ENCODE measurements at places on chromosomes 5 and 9.

GRCh38 chr9:136441191-136441680 lies 1.6 kb upstream of the INPP5E start:
- no peak for DNase-seq

- no peak for DNase-seq
These were observed 188.1 kb downstream of the TRPM3 start for GRCh38 chr9:70933321-70933720.

DNA sequence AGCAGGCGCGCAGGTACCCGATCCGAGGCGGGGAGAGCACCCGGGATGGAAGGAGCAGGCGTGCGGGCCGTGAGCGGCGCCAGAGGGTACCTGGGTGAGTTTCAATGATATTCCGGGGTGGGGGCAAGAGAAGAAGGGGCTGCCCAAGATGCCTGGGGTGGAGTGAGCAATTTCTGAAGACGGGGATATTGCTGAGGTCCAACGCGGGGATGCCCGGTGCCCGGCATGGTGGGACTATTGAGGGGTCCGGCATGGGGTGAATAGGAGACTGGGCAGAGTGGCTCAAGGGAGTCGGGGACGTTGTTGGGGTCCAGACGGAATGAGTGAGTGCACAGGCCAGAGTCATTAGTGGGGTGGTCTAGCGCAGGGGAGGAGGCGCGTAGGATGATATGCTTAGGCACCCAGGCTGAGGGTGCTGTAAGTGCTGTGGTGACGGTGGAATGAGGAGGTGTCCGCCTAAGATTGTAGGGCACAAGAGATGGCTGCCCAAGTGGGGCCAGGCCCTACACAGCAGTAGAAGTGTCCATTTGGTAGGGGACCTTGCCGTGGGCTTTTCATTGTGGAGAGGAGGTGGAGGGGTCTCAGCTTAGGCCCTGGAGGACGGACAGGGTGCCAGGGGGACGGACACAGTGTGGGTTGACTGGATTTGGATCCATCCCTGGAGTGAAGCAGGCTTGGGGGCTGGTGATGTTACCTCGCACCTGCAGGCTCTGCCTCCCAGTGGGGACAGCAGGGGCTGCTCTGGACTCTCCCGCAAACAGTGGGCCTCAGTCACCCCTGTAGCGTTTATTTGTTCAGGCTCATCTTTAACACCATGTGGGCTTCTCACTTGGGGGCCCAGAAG lies 719 bp downstream of the MIGA2 start:
- no peak for DNase-seq

GRCh38 chr5:110038297-110038997 lies 348.7 kb downstream of the MAN2A1 start:
- DNase-seq, result no peak

GRCh38 chr5:101212942-101213514 lies 309.9 kb upstream of the ST8SIA4 start:
- peak; percentile 12 for DNase-seq

DNA sequence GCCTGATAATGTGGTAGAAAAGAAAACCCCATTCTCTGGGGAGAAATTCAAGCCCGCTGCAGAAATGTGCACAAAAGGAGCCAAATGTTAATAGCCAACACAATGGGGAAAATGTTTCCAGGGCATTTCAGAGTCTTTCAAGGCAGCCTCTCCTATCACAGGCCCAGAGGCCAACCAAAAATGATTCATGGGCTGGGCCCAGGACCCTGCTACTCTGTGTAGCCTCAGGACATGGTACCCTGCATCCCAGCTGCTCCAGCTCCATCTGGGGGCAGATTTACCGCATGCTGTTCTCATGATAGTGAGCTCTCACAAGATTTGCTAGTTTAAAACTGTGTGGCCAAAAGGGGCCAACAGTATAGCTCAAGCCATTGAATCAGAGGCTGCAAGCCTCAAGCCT lies 41.1 kb downstream of the RAPGEF6 start:
- DNase-seq, result no peak

DNA sequence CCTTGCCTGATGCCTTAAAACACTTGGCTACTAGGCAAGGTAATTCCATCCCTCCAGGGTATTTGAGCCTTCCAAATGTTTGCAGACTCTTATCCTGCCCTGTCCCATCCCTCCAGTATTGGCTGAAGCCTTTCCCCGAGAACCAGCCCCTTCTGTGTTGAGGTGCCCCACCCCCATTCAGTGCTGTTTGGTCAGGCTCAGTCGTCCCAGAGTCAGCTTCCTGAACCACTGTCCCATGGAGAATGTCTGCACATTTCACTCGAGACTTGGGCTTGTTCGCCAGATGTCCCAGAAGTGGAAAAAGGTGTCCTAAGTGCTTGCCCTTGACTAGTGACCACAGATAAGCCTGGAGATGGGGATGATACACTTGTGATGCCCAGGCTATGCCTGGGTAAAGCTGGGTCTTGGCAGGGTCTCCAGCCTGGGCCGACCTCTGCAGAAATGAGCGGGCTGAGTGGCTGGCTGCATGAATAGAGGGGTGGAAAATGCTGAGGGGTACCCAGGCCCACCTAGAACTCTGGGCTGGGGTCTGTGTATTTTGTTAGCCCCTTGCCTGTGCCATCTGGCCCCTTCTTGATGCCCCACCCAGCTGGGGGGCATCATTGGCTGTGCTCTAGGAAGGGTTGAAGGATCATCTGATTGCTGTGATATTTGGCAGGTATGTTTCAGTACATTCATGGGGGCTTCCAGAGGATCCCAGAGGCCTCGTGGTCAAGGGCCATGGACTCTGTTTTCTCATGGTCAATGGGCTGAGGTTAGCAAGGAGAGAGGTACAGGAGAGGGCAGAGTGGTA lies 178.4 kb downstream of the MACROH2A1 start:
- DNase-seq, result no peak

DNA sequence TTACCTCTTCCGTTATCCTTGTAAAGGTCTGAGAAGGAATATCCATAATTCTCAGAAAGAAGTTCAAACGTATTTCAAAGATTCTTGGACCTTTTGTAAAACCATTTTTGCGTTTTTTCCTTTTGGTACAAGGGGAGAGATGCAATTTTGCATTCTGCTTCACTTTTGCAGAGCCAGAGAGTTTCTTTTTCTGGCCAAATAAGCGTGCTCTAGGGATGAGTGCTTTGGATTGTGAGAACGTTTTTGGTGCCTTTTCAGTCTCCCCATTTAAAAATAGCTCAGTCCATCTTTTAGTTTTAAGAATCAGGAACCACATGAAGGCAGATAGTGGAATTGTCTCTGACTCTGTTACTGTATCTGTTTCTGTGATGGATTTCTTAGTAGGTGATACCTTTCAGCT lies 1.5 kb downstream of the ARHGAP26 start:
- no peak for DNase-seq

GRCh38 chr9:72807765-72808445 lies 144.9 kb downstream of the ALDH1A1 start:
- DNase-seq, result peak; percentile 35

DNA sequence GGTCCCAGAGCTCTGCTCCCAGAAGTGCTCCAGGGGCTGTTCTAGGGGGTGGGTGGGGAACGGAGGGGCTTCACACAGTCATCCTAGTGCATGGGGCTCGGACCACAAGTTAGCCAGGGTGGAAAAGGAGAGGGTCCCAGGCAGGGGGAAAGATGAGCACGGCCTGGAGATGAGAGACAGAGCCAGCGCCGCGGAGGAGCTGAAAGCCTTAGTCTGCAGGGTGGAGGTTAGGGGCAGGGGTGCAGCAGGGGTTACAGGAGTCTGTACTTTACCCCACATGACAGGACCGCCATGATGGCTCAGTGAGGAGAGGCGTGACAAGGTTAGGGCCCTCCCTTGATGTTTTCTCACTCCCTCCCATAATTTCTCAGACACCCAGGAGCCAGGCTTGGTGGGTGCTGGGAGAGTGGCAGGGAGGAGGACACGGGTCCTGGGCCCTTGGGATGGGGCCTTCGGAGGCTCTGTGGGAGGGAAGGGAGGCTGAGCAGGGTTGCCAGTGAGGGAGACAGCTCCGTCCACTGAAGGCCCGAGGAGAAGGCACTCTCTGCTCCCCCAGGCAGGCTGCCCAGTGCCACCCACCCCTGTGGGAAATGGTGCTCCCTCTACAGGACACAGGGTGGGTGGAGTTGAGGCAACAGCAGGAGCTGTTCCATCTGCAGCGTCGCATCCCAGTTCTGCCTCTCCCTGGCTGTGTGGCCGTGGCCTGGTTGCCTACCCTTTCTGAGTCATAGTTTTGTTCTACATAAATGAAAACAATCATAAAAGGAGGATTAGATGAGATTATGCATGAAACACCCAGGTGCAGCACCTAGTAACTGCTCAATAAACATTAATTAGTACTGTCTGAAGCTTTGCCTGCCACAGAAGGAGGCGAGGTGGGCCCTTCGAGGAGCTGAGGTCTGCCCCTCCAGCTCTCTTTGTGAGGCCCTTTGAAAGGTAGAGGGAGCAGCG lies 66.2 kb downstream of the NDST1 start:
- DNase-seq, result no peak

GRCh38 chr5:80146046-80146445 lies 109.8 kb downstream of the SERINC5 start:
- no peak for DNase-seq

GRCh38 chr5:171757853-171758535 lies 27.6 kb upstream of the SMIM23 start:
- DNase-seq, result no peak

DNA sequence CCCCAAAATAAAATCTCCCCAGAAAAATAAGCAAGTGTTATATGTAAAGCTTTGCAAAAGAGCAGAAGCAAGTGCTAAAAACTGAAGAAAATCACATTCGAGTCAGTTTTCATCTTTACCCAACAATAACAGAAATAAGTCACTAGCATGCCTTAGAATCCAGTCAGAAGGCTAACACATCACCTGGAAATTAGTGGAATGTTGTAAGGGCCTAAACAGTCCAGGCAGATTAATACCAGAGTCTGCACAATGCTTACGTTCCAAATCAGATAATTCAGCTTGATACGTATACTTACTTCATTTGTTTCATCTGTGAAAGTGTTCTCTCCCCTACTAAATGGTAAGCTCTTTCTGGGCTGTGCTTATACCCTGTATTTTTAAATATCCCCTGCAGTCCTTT lies 42.7 kb downstream of the SUSD1 start:
- DNase-seq, result no peak

GRCh38 chr5:78768781-78769380 lies 120.3 kb upstream of the LHFPL2 start:
- no peak for DNase-seq
